Suppressor macrophage treated with lipopolysaccharide for 1 hour (primary cell): ENCODE measurements at places on chromosomes 4 and X.

GRCh38 chr4:127829014-127829413, 46.9 kb downstream of the HSPA4L start:
- no peak for DNase-seq

DNA sequence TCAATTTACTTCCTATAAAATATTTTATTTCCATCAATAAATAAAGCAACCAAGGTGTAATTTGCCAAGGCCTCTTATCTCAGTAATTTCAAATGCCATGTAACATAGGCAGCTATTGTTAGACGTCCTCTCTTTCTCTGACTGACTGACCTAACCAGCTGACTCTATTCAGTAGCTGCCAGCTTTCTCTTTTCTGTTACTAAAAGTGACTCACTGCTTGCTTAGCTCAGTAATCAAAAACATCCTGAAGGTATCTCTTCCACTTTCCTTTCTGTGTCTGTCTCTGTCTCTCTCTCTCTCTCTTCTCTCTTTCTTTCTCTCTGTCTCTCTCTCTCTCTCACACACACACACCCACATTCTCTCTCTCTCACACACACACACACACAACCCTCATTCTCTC, 134.2 kb downstream of the SPOCK3 start:
- DNase-seq = no peak

DNA sequence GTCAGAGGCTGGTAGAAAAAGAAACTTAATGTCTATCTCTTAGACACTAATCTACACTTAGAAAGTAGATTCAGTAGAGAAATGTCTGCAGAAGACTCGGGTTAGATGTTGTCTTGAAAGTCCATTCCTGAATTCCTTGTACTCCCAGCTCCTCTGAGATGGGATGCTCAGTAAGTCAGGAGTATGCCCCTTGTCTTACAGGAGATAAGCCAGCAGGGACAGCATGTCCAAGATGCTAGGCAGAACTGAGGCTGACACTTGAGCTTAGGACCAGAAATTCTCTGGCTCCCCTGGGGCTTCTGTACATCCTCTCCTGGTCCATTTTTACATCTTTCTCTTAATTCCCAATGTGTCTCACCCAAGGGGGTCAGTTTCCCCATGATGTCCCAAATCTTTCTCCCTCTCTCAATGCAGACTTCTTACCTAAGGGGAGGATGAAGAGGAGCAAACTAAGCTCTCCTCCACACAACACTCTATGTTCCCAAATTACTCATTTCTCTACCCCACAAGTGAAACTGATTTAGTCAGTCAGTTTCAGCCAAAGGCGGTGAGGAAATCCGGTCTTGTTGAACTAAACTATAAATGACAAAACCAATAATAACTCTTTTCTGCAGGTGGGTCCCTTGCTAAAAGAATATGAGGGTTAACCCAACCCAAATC, 558.2 kb upstream of the DIPK2B start:
- peak; percentile 58 for DNase-seq

GRCh38 chr4:153142700-153143438, 61.4 kb upstream of the TRIM2 start:
- DNase-seq = peak; percentile 80

GRCh38 chrX:20519146-20519545, 252.4 kb upstream of the RPS6KA3 start:
- no peak for DNase-seq

GRCh38 chr4:128516301-128516969, 228.8 kb upstream of the PGRMC2 start:
- no peak for DNase-seq

- no peak for DNase-seq
Observed at GRCh38 chrX:40805404-40805803, 70.1 kb upstream of the MED14 start.

- DNase-seq = no peak
Observed at GRCh38 chrX:72568406-72569092, 4.1 kb downstream of the HDAC8 start.

DNA sequence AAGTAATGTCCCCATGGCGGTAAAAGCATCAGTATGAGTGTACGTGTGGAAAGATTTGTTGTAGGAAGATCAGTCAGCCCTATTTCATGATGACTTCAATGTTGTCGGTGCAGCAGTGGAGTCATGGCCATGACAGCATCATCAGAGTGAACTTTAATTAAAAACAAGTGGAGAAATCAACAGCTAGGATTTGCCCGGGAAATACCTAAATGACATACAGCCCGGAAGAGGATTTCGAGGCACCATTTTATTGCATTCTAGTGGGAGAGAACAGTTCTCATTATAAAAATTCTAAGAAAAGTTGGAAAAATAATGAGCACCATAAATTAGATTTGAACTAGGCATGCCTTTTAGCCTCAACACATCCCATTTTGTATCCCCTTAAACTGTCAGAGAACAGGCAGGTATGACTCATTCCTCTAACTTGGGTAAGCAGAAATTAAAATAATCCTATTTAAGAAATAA, 170.1 kb downstream of the SHROOM3 start:
- DNase-seq = peak; percentile 21

GRCh38 chr4:8010618-8011017, 71.0 kb upstream of the AFAP1 start:
- no peak for DNase-seq

DNA sequence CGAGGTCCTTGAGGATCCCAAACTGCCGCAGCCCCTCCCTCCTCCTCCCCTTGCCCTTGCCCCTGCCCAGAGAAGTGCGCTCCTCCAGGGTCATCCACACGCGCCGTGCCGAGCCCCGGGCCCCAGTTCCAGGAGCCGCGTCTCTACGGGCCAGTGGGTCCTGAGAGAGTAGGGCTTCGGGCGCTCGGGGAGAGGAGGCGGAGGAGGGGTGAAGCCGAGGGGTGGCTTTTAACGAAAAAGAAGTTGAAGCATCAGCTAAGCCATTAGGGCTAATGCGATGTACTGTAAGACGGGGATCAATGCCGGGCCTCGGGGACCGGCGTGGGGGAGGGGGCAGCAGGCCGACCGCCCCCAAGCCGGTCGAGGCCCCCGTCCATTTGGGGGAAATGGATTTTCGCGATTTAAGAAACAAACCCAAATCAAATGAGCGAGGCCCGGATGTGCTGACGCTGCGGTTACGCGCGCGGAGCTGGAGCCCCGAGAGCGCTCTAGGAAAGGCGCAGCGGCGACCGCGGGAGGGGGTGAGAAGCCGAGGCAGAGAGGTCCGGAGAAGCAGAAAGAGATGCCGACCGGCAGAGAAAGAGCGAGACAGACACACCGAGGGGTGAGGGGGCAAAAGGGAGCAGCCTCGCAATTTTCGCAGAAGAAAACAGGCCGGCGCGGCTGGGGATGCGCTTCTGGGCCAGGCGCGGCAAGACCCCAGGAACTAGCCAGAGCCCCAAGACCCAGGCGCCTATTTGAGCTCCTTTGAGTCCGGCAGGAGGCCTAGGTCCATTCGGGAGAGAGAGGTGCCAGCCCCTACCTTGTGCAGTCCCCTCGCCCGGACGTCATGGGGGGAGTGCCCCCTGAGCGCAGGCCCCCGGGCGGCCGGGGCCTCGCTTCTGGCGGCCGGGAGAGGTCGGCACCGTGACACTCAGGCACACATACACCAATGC, 13.6 kb downstream of the HMX1 start:
- DNase-seq = no peak

GRCh38 chr4:133866328-133866699, 335.3 kb downstream of the PABPC4L start:
- DNase-seq = no peak

- DNase-seq = no peak
Observed at GRCh38 chr4:168845897-168846296, 164.2 kb downstream of the CBR4 start.

DNA sequence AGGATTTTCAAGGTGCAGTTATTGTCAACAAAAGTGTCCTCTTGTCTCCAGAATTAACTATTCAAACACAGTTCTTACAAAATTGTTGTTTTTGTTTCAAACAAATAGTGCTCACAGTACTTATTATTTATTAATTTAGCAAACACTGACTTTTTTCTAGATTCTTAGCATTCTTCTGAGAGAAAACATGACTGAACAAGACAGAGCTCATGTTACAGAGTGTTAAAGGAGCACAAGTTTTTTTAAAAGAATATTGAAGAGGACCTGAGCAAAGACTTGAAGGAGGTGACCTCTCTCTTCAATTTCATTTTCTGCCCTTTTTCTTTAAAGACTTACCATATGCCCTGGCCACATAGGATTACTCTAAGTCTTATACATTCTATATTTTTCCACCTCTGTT, 2220.3 kb upstream of the AGA start:
- DNase-seq = no peak
